ENCODE measurements at places on chromosomes 11 and 22.
A peak's percentile ranks its signal among the peaks of the same experiment; 100 is the strongest.

DNA sequence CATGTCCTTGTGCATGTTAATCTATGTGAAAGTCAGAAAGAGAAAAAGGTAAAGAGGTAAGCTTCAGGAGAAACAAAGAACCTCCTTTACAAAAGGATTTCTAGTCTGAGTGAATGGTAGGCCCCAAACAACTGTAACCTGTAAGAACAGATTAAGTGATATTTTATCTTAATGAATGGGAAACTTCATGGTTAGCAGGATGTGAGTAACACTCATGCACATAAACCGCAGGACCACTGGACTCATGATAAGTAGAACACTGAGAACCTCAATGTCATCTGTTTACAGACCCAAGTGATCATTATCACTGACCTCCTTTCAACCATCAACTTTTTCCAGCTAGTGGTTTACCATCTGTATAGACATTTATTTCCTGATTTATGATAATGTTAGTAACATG lies 19.9 kb downstream of the OR8G5 start:
- no peak for DNase-seq

DNA sequence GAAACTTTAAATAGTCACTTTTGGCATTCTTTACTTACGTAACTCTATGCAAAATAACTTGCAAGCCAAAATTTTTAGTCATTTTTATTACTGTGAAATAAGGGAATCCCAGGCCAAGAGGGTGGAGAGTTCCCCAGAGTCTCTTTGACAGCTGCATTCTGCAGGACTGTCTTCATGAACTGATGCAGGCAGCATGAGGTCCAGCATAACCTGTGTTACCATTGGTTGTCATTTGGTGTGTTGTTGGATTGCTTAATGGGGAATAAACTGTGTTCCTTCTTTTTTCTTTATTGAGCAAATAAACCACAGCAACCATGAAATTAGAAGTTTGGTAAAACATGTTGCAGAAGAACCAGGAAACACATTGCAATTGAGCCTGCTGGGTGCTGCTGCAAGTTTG lies 24.6 kb downstream of the MMP27 start:
- no peak for DNase-seq

- DNase-seq: no peak
These were observed 50.7 kb downstream of the STIM1 start for GRCh38 chr11:3906166-3906565.

GRCh38 chr11:17986007-17986710 lies 26.7 kb downstream of the SERGEF start:
- DNase-seq: no peak

GRCh38 chr22:30426388-30427353 lies 1.1 kb downstream of the MTFP1 start:
- peak; percentile 96 for DNase-seq

DNA sequence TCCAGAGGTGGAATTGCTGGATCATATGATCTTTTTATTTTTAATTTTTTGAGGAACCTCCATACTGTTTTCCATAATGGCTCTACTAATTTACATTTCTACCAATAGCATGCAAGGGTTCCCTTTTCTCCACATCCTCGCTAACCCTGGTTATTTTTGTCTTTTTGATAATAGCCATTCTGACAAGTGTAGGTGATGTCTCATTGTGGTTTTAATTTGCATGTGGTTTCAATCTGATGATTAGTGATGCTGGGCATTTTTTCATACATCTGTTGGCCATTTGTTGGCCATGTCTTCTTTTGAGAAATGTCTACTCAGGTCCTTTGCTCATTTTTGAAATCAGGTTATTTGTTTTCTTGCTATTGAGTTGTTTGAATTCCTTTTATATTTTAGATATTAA lies 15.4 kb upstream of the OR4D5 start:
- DNase-seq: no peak

DNA sequence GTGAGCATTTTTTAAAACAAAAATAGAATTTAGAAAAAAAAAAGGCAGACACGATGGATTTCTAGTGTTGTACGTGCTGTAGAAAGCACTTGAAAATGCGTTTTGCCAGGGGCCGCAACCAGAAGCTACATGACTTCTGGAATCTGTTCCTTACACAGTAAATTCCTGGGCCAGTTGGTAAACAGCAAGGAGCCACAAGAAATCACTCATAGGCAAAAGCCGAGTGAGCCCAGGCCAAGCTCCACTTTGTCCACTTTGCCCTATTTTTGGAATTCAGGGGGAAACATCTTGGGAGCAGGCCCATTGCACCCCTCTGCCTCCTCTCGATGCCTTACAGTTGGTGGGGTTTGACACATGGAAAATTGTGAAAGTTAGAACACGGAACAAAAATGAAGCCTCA lies 4.1 kb upstream of the CELSR1 start:
- DNase-seq: no peak

- peak; percentile 82 for DNase-seq
These were observed 589.5 kb downstream of the OPCML start for GRCh38 chr11:132942611-132943356.

DNA sequence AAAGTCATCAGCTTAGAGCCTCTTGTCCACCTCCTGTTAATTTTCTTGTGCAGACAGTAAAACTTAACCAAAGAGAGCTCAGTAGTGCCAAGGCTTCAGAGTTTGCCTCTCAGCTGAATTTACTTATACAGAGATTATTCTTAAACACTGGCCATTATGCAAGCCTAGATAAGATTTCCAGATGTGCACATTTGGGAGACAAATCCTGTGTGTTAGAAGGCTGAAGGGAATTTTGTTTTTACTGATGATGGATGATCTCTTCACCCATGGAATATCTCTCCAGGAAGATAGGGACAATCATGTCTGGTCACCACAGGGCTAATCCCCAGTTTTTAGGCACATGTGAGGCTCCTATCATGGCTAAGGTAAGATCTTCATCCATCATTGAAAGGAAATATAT lies 157.6 kb upstream of the FAT3 start:
- DNase-seq: no peak

GRCh38 chr22:46800102-46800857 lies 37.8 kb downstream of the TBC1D22A start:
- peak; percentile 21 for DNase-seq

DNA sequence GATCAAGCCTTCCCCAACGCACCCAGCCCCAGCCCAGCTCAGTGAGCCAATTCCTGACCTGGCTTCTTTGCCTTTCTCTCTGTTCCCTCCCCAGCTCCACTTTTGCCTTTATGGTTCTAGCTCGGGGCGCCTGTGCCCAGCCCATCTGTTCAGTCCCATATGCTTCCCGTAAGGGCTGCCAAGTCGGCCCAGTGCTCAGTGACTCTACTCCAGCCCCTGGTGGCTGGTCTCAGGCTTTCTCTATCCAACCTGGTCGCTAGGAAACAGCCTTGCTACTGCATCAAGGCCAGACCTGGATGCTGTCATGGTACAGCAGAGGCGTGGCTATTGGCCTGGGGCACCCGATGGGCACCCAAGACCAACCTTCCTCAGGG lies 178.0 kb downstream of the DSCAML1 start:
- peak; percentile 85 for DNase-seq

DNA sequence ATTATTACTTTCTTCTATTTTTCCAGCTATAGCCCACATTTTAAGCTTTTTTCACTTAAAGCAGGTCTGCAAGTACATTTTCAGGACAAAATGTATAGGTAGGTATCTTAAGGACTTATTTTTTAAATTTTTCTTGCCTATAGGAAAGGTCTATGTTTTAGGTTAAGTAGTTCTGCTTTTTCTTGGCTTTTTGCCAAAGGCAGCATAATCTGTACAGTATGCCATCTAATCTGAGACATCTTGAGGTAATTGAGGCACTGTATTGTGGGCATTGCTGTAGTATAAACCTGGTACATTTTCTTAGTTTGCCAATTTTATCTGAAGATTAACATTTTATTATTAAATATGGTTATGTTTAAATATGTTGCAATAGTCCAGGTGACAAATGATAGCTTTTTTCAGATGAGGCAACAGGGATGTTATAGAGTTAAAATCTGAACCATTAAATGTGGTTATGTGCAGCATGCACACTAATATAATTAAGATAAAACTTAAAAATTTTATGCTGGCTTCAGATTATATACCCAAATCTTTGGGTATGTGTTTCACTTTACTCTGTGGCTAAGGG lies 42.9 kb downstream of the QSER1 start:
- DNase-seq: no peak

DNA sequence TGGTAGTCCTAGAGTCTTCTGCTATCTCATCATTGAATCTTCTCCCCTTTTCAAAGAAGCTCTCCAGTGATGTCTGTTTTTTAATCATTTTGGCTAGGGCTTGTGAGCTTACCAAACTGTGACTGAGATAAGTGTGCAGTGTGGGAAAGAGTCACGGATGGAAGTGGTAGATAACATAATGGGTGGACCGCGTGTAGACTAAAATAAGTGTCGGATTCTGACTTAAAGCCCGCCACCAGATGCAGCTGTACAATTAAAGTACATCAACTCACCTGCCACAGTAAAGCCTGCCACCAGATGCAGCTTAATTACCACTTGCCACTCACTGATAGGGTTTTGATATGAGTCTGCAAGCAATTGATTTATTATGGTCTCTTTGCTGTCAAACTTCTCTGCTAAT lies 581.5 kb downstream of the LRRC4C start:
- DNase-seq: no peak

DNA sequence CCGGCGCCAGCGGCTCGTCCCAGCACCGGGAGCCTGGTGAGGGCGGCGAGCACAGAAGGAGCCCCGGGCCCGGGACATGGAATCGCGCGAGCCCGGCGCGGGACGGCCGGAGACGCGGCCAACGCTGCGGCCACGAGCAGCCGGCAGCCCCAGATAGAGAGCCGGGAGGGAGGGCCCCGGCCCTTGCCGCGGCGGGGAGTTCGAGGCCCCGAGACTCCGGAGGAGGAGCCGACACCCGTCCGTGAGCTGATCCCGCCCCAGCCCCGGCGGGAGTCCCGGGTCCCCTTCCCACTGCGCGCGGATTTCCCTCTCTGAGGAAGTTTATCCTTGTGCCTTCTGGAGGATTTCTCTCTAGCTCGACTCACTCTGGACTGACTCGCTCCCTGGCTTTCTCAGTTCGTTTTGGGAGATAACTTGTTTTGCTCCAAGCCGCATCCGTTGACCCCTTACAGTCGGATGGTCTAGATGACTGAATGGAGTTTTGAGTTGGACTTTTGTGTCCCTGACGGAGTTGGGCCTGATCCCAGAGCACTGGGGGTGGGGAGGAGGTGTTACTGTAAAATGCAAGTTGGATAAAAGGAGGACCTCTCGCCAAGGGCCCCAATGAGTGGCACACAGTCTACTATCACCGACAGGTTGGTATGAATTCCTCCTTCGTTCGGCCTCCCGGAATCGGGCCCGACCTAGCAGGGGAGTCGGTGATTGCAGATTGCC lies 585 bp downstream of the ARHGEF12 start:
- DNase-seq: peak; percentile 86

DNA sequence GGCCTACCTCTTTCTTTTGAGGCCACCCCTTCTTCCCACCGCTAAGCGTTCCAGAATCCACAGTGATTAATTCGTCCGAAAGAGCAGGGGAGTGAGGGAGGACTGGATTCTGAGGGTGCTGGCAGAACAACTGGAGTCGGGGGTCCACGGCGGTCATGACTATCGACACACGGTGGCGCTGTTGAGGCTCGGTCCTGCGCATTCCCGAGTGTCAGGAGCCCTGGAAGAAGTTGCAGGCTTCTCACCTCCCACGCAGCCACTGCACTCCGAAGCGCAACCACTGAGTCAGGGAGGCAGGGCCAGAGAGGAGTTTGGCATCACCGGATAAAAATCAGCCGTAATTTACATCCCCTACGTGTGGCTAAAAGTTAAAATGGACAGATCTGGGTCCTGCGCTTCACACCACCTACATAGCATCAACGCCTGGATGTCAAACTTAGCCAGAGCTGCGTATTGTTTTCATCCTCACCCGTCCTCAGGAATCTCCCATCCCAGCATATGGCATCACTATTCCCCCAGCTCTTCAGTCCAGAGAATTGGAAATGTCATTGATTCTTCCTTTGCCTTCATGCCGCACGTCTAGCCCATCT lies 10.7 kb upstream of the CTSF start:
- peak; percentile 93 for DNase-seq

GRCh38 chr11:19526119-19526518 lies 186.5 kb upstream of the NAV2 start:
- DNase-seq: no peak

DNA sequence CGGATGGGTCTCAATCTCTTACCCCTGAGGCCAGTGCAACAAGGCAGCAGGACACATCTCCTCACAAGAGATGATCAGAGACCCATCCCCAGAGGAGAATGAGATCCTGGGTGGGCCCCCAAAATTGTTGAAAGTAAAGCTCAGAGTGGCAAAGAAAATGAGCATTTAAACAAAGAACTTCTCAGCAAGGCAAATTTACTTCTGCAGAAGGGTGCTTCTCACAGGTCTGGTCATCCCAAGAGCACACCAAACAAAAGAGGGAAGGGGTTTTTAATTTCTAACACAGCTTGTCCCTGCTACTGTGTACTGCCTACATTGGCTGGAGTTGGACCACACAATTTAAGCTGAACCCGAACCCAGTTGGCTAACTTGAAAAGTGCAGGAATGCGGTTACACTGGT lies 1628.6 kb upstream of the RAG2 start:
- no peak for DNase-seq

DNA sequence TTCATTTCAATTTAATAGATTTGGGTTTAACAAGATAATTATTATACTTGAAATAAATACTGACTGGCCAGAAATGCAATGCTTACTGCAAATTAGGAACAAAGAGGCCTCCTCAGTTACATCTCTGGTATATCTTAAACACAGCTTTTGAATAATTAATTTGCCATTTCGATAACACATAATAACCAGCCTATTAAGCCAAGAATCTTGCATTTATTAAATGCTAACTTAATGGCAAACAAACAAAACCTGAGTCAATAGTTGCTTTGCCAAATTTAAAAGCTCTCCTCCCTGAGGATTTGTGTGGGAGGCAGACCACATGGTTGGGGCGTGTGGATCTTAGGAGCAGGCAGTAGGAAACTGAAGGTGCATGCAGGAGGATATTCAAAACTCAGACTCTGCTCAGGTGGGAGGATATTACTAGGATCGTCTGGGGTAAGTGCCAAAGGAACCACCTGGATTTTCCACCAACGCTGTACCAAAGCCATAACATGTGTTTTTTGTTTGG lies 17.9 kb upstream of the FJX1 start:
- DNase-seq: no peak

DNA sequence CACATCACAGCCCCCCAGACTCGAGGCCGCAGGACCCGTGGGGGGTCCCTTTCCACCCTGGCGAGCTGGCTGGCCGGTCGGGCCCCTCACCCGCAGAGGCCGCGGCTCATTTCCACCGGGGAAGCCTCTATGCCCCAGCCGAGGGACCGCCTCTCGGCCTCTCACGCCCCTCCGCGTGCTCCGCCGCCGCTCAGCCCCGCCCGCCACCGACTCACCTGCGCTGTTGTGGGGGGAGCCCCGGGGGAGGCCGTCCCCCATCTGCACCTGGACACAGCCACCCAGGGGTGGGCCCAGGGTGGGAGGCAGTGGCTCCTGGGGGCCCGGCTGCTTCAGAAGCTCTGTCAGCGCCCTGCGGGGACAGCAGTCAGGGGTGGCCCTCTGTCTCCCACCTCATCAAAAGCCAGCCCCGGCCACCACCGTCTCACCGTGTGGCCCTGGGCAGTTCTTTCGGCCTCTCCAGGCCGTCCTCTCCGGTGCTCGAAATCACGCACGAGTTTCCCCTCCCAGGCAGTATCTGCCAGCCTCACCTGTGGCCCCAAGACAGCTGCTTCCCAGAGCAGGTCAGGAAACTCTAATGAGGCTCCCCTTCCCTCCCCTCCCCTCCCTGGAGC lies 3.8 kb downstream of the SHISA8 start:
- peak; percentile 64 for DNase-seq
